Stimulated activated CD4-positive, alpha-beta T cell treated with anti-CD3 and anti-CD28 coated beads, Interleukin-15, amount 100 ng/mL, for 24 hours (primary cell): ENCODE measurements at places on chromosomes 6 and 20.
A peak's percentile ranks its signal among the peaks of the same experiment; 100 is the strongest.

DNA sequence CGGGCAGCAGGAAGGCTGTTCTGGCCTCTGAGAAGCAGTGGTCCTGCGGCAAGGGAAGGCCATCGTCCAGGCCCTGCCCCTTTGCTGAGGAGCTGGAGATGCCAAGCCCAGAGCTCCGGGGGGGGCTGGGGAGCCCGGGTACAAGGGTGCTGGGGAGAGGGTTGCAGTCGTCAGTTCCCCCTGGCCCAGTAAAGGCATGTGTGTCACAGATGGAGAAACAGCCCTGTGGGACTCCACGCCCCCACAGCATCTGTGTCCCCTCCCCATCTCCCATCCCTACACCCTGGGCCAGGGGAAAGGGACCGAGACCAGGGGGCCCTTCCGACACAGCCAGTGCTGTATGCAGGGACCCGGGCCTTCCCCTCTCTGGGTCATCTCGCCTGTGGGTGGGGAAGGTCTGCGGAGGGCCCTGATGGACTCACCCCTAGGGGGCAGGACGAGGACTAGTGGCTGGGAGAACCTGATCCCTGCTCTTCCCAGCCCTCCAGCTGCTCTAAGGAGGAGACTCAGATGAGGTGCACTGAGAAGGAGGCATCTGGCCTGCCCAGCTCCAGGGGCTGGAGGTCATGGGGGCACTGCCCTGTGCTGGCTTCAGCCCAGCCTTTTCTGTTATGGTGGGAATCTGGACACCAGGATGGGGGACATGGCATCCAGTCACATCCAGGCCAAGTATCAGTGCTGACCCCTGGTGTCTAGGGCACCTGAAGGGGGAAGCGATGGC, 609 bp downstream of the MYL9 start:
- DNase-seq = no peak

DNA sequence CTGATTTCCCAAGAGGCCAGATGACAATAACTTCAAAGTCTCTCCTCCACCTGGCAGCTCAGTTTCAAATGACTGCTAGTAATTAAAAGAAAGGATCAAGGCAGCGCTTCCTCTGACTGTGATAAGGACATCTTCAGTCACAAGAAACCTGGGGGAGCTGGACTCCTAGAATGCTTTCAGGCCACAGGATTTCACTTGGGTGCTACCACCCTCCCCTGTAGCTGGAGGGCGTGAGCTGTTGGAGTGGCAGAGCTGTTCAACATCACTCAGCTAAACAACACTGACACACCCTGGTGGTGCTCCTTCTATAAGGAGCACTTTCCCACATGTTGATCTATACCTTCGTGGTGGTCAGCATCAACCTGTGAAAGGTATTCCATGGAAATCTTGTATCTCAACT, 2.2 kb upstream of the CNR1 start:
- DNase-seq = no peak

GRCh38 chr6:155373276-155373675, 59.0 kb upstream of the TFB1M start:
- DNase-seq = no peak

- DNase-seq = no peak
These were observed 24.0 kb downstream of the SLC13A3 start for GRCh38 chr20:46627234-46627633.

GRCh38 chr6:79034865-79035264, 43.2 kb downstream of the PHIP start:
- no peak for DNase-seq

DNA sequence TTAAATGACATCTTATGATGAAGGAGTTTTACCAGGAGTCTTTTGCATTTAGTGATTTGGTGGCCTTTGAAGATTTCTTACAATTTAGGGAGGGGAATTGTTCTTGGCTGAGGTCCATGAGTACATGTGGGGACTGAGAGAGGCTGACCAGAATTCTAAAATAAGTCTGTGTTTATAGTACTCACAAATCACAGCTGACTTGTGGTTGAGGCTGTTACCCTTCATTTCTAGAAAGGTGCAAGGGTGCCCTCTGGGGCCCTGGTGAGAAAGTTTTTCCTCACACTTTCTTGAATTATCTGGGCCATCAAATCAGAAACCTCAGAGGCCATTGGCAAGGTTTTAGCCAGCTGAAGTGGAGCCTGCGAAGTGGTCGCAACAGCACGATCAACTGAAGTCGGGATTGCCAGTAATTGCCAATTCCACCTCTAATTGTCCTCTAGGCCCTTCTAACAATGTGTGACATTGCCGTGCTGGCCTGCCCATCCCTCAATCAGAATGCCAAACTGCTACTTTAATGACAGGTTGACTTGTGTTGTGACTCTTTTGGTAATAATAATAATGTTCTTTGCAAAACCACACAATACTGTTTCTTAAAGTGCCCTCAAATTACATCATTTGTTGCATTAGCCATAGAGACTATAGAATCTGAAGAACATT, 221.6 kb downstream of the OGFRL1 start:
- DNase-seq = no peak

DNA sequence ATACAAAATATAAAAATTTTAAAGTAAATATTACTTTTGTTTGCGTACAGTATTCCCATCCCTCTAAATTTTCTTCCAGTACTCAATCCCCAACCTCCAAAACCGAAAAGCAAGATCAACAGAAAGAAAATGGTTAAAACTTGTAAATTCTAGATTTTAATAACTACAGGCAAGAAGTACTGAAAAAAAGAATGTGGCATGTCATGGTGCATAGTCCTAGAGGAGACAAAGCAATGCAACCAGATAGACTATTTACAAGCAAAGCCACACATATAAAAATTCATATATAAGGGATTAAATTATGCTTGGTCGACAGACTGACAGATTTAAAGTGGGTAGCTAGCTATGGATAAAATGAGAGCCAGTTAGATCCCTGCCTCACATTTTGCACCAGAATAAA, 56.5 kb upstream of the HFE start:
- DNase-seq = no peak

- no peak for DNase-seq
These were observed 242.5 kb downstream of the LRFN2 start for GRCh38 chr6:40344566-40345167.

DNA sequence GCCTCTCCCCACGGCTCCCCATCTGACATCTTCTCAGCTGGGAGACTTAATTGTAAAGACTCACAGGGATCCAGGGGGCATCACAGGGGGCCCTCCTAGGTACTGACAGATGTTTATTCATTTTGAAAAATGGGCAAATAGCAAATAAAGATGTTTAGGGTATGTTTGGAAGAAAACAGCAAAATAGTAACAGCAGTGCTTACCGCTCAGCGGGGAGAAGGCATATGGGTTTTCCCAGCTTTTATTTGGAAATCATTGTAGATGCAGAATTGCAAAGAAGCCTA, 2.7 kb upstream of the BIRC7 start:
- no peak for DNase-seq

- DNase-seq = peak; percentile 7
These were observed 54.3 kb downstream of the SLC23A2 start for GRCh38 chr20:4946986-4947385.

GRCh38 chr20:3209946-3210317, 634 bp downstream of the ITPA start:
- DNase-seq = no peak

DNA sequence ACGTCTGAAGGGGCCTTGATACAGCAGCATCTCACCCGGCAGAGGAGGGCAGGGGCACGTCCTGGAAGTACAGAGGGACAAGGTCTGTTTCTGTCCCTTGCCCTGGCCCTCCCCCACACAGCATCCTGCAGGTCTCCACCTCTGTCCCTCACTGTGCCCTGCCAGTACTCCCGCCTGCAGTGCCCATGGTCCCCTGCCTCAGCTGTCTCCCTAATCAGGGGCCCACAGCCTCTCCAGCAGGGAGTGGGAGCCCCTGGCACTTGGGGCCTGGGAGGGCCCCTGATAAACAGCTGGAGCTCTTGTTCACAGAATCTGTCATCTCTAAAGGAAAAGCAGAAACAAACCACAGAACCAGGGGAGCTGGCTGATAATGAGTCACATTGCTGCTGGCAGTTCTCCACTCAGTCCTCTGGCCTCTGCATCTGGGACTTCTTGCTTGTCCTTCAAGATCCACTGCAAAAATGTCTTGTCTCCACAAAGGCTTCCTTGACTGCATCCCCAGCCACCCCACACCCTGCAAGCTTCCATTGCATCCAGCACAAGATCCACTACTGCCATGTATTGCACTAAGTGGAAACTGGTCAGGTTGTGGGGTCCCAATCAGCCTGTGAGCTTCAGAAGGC, 33.2 kb upstream of the TAF8 start:
- peak; percentile 64 for DNase-seq
